A549 (cell line): ENCODE measurements at places on chromosomes 5 and 9.

DNA sequence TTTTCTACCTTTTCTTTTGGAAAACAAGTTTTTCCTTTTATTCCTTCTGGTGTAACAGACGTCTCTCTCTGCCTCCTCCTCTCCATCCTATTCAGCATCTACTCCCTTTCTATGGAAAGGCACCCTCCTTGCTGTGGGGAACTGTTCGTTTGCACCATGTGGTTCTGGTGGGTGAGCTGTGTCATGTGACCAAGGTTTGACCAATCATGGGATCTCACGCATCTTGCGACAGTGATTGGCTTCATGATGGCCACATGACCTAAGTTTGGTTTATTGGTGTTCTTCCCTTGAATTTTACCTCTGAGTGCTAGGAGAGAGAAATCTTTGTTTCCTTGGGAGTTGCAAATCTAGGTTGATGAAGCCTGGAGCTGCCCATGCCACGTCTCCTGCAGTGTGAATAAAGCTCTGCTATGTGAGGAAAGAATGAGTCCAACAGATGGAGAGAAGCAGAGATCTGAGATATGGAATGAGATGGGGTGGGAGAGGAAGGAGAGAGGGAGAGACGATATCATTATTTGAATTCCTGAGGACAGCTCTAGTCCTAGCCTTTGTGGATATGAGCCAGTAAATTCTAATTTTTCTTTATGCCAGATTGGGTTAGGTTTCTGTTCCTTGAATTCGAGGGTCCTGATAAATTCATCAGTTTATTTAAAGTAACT lies 178.8 kb upstream of the IL12B start:
- DNase-seq, result no peak

- no peak for DNase-seq
Observed at GRCh38 chr5:10330511-10331230, 22.8 kb upstream of the MARCHF6 start.

GRCh38 chr9:16031486-16031885 lies 478.6 kb downstream of the CCDC171 start:
- no peak for DNase-seq

DNA sequence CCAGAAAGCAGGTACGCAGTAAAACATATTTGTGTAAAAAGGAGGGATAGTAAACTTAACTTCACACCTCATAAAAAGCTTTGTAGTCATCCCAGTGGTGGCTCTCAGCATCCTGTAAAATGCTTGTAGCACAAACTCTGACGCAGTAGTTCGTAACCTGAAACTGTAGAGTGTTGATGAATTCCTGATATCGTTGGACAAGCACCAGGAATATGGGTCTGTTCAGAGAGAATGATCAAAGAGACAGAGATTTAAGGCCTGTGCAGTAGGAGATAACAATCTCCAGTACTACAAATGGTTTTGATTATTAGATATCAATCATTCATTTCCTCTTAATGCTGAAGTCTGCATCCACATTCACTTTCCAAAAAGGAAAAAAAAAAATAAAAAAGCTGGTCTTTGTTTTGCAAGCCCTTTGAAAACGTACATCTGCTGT lies 148.5 kb downstream of the KIAA0825 start:
- no peak for DNase-seq

GRCh38 chr9:96383165-96383942 lies at the start of gene SLC35D2:
SLC35D2 (minus strand) TSS chr9:96383711; CDS start chr9:96383634, 77 bp downstream.
- DNase-seq, result peak; percentile 67

- no peak for DNase-seq
Observed at GRCh38 chr9:122396614-122397148, 25.9 kb downstream of the PTGS1 start.

DNA sequence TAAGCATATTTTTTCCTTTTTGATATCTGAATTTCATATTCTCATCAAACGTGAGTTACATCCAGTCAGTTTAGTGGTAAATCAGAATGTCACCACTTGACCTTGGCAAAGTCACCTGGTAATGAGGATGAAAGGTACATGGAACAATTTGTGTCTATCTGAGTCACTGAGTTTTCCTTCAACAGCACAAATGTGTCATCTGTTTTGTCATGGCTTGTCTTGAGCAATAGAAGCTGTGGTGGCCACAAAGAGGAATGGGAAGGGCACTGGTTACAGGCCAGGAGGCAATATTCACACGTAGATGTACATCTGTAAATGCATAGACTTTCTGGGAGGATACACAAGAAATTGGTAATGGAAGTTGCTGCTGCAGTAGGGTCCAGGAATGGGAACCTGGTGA lies 8.4 kb upstream of the ZNF474 start:
- DNase-seq, result no peak

DNA sequence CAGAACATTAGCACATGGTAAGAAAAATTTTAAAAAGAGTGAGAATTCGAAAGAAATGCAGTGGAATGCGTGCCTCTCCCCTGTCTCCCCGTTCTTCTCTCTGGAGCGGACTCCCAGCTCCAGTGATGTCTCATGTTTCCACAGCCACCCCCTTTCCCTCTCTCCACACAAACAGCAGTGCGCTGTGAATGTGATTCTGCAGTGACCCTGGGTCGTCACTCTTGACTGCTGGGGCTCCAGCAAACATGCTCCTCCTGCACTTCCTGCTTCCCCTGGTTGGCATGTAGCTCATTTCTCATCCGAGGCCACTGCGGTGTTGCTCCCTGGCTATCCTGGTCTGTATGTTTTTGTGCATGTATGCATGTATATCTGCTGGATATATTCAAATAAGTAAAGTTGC lies 13.3 kb downstream of the PHF2 start:
- no peak for DNase-seq

DNA sequence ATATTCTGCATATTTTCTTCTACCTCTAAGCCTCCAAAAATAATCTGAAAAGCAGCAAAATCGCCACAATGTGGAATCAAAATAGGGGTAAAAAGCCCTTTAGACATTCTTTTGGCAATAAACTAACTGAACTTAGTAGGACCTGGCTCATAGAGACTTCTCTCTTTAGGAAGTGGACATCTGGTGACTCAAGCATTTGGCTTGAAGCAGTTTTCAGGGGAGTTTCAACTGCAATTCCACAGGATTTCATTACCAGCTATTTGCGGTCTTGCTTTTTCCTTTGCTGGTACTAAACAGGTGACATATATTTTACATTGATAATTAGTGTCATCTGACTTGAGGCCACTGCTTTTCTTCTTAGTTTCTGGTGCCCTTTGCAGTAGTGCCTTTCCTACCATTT lies 173.2 kb upstream of the FBN2 start:
- DNase-seq, result no peak

- DNase-seq, result no peak
Observed at GRCh38 chr9:33239921-33240320, at the start of gene SPINK4. SPINK4 (plus strand) TSS chr9:33240167; CDS start chr9:33240209, 42 bp downstream.

GRCh38 chr9:95736370-95736769 lies 139.1 kb upstream of the ERCC6L2 start:
- DNase-seq, result peak; percentile 16

DNA sequence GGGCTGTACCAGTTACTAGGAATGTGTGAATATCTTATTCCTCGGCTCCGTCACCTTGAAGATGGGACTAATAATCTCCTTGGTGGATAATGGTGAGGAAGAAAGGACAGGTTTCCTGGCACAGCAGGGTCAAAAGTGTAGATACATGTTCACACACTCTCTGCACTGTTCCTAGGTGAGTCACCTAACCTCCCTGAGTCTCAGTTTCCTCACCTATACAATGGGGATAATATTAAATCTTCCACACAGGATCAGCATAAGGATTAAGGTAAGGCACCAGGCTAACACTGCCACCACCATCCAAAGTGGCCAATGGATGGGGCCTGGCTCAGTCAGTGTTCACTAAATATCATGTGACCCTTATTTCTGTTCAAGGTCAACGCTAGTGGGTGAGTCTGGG lies 66.9 kb downstream of the PSMB7 start:
- no peak for DNase-seq

DNA sequence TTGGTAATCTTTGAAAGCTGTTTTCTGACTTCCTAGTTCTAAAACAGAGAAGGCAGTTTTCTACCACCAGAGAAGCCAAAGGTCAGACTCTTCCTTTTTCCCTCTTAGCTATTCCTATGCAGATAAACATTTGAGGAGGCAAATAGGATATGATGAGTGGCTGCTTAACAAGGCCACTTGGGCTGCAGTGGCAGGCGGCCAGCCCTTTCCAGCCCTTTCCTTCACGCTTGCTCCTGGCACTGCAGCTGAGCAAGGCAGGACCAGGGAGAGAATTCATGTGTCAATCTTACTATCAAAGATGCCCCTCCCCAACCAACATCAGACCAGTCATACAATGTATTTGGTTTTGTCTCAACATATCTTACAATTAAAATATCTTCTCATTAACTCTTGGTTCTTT lies 36.8 kb upstream of the RNF38 start:
- no peak for DNase-seq

DNA sequence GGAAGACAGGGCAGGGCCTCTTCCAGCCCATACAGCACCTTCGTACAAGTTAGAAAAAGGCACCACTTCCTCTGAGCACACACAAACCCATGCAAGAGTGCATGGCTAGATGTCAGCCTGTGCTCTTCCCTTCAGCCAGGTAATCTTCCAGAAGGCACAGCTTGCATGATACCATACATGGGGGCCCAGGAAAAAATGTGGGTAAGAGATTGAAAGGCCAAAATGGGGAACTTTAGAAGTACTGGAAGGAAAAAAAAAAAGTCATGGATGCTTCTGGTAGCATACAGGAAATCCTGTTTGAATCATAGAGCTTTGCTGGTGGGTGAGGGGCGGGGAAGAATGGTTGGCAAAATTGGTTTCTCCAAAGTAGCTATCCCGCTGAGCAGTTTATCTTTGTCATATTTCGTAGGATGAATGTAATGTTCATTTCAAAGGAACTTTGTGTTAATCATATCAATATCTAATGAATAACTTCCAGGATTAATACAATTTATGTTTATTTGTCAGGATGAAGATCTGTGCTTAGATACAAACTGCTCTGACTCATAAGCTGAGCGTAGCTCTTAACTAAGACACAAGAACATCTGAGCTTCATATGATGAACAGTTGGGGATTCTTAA lies 78.2 kb upstream of the MAP3K1 start:
- DNase-seq, result no peak

DNA sequence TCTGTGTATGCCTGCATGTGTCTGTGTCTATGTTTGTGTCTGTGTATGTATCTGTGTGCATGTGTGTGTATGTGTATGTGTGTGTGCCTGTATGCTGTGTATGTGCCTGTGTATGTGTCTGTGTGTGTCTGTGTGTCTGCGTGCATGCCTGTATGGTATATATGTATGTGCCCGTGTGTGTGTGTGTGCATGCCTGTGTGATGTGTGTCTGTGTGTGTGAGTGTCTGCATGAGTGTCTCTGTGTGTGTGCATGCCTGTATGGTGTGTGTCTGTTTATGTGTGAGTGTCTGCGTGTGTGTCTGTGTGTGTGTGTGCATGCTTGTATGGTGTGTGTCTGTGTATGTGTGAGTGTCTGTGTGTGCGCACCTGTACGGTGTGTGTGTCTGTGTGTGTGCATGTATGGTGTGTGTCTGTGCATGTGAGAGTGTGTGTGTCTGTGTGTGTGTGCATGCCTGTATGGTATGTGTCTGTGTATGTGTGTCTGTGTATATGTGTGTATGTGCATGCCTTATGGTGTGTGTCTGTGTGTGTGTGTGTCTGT lies 137.1 kb upstream of the IRX2 start:
- no peak for DNase-seq

DNA sequence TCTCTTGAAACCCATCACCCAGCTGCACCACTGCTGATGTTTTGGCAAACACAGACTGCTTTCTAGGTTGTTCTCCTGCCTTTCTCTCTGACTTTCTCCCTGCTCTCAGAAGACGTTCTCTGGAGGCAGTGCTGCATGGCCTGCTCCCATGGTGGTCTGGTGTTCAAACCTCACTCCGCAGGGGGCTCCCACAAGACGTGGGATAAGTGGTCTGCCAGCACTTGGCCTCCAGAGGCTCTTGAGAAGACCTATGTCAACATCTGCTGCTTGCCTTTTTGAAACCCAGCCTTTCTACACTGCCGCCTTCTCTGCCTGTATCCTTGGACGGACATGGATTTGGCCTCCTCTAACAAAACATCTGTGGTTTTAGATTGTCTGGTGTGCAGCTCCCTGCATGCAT lies 16.6 kb downstream of the USP20 start:
- DNase-seq, result no peak

GRCh38 chr9:127898433-127899127 lies 823 bp downstream of the ST6GALNAC6 start:
- no peak for DNase-seq

- no peak for DNase-seq
Observed at GRCh38 chr5:86546044-86546443, 71.7 kb upstream of the COX7C start.

DNA sequence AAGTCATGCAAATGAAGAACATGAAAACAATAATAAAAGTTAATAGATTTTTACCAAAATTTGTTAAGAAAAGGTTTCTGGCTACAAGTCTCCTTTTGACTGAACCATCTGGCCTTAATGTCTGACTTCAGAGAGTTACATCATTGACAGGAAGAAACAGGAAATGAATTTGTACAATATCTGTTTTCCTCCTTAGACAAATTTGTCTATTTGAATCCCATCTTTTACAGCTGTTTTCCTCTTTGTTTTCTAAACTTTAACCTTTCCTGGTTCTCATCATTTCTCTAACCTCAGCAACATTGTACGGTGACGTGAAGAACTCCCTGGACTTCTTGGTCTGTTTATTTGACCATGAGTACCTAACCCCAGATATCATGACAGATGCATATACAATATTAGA lies 567.5 kb upstream of the RIOK2 start:
- no peak for DNase-seq

- no peak for DNase-seq
Observed at GRCh38 chr9:131588396-131588795, 43.1 kb downstream of the PRRT1B start.

DNA sequence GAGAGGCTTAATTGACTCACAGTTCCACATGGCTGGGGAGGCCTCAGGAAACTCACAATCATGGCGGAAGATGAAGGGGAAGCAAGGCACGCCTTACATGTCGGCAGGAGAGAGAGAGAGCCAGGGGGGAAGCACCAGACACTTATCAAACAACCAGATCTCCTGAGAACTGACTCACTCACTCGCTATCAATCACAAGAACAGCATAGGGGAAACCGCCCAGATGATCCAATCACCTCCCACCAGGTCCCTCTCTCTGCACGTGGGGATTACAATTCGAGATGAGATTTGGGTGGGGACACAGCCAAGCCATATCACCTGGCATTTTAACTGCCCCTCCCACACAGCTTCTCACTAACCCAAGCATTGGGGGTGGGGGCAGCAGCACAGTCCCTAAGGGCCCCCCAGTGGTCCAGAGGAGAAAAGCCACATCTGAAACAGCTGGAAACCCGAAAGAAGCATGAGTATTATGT lies 76.1 kb upstream of the ASS1 start:
- DNase-seq, result peak; percentile 23

DNA sequence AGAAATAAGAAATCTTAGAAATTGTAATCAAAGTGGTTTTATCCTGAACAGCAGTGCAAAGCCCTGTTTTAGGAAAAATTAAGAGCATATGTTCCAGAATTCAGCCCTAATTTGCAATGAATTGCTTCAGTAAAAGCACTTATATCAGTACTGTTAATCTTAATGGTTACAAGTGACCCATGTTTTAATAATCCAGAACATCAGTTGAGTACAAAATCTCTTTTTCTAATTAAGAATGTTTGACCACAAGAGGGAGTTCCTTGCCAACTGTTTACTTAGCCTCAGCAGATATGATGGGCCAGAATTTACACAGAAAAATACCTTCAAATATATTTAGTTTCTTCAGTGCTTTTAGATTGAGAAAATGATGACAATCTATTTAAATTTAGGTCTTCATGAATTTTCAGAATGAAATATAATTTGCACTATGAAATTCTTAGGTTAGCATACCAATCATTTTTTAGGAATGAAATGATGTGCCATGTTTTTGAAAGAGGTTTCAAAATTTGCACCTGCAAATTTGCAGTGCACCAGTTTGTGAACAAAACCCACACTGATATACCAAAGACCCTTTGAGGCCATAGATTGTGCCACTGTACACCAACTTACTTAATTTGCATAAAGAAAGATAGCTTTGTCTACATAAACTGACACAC lies 926.3 kb upstream of the ARRDC3 start:
- DNase-seq, result peak; percentile 48
